ENCODE measurements at places on chromosomes 2 and 18.
A peak's percentile ranks its signal among the peaks of the same experiment; 100 is the strongest.

GRCh38 chr2:147173189-147173581 lies 671.6 kb upstream of the ACVR2A start:
- DNase-seq: peak; percentile 29

DNA sequence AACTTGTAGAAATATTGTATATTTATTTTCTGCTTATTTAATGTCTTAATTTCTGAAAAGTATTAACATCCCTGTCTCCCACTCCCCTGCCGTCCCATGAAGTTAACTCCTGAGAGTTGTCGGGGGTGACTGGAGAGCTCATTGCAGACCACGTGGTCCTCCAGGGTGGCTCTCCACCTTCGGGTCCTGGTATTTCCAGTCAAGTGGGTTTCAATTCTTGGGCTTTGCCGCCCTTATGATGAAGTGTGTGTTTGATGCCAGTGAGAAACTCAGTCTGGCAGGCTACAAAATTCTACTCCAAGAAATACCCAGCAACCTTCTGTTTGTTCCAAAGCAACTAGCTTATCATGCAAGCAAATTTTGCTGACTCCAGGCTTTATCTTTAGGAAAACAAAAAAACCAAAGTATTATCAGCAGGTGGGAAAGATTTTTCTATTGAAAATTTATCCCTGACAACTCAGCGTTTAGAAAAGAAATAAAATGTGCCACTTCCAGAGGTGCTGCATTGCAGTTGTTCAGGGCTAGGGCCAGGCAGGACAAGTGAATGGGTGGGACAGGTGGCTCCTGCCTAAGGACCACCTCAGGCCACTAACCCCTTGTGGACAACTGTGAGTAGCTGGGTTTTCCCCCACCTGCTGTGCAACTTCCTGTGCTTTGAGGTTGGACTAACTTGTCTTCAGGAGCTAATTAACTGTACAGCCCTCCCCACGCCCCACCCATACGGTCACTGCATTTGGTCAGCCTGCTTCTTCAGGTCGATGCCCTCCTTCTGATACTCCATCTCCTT lies 46.6 kb downstream of the BCL2L11 start:
- DNase-seq: no peak

DNA sequence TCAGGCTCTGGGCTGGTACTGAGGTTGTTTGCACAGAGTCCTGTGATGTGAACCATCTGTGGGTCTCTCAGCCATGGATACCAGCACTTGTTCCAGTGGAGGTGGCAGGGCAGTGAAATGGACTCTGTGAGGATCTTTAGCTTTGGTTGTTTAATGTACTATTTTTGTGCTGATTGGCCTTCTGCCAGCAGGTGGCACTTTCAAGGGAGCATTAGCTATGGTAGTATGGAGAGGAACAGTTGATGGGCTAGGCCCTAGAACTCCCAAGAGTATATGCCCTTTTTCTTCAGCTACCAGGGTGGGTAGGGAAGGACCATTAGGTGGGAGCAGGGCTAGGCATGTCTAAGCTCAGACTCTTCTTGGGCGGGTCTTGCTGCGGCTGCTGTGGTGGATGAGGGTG lies 257.0 kb upstream of the GYPC start:
- no peak for DNase-seq

GRCh38 chr2:20868377-20868776 lies 45.5 kb upstream of the LDAH start:
- no peak for DNase-seq

- DNase-seq: no peak
Measured at GRCh38 chr18:5770176-5770575, 125.1 kb downstream of the TMEM200C start.

GRCh38 chr2:97931858-97932225 lies 63.9 kb downstream of the TMEM131 start:
- no peak for DNase-seq

GRCh38 chr2:220949466-220949865 lies 622.6 kb downstream of the EPHA4 start:
- no peak for DNase-seq

Measured in fibroblast of upper back skin (primary cell).